ENCODE measurements at places on chromosomes 11 and 22. TPM values are rescaled to one million over a fixed set of nuclear protein-coding genes. Genes with fewer than 3 reads are reported as not detected.

GRCh38 chr11:11467312-11467711 lies 114.3 kb upstream of the CSNK2A3 start:
- no peak for DNase-seq

Gene DKK3
- 25.9 TPM for total RNA-seq

Gene OR5P2
- total RNA-seq, result not detected

DNA sequence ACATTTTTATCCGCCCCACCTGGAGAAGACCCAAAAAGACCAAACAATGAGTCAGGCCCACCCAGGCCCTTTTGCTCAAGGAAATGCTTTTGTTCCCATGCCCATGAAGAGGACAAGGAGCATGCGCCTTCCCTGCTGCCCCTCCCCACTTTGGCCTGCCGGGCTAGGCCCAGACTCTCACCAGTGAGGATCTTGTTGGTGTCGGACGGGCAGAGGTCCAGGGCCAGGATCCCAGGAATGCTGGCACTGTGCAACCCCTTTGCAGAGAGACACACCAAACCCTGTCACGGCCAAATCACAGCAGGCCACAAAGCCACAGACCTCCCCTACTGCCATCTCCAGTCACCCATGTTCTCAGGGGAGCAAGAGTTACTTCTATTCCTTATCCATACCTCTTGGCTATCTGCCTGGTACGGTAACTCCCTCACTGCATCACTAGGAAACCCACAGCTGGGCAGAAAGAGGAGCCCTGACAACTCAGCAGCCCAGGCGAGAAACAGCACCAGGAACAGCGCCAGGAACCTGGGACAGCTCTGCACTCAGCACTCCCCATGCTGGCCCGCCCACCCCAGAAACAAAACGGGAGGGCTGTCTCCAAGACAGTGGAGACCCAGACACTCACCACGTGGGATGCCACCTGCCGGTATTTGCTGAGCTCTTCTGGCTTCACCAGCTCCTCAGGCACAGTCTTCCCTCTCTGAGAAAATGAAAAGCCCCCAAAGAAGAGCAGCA lies 5.5 kb downstream of the PRPF19 start:
- DNase-seq, result no peak

Gene PARVG
- total RNA-seq, result 13.2 TPM

DNA sequence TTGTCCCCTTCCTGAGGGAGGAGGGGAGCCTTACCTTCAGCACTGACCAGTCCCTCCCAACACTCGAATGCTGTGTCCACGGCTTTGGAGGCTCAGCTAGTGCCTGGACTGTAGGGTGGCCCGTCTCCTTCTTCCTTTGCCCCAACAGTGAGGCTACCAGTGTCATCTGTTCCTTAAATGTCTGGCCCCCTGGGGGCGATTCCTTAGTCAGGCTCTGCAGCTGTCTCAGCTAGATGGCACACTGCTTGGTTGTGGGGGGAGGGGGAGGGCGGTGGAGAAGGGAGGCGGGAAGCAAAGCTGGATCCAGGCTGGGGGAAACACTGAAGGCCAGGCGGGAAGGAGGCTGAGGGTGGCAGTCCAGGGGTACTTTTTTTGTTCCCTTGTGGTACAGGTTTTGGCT lies at the start of gene IGSF22:
TSS of gene IGSF22 (minus strand) at position 149 of the 400 bp plus-strand sequence. CDS start 1,952 bp downstream, outside the sequence.
- no peak for DNase-seq

DNA sequence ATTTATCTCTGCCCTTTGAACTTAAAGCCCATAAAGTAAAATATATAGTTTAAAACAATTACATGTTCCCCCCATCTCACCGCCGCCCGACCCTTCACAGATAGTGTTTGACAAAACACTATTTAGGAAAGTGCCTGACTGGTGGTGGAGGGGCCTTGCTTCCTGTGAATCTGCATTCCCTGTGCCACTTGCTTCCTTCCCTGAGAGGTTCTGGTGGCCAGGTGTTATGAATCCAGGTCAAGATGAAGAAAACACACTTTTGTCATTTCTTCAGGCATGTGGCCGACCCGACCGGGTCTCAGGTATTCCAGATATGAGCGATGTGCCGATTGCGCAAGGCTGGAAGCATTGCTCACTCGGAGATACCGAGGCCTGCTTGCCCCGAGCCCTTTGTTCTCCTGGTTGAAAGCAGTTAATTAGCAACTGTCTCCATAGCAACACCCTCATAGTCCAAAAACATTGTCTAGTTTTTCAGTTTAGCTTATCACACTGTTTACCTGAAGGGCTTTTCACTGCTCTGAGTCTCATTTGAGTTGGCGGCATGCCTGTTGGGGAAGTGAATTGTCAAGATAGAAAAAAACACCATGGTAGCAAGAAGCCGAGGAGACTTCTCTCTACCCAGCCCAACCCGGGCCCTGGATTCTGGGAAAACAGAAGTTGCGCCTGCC lies 128.3 kb downstream of the TEAD1 start:
- peak; percentile 93 for DNase-seq

DNA sequence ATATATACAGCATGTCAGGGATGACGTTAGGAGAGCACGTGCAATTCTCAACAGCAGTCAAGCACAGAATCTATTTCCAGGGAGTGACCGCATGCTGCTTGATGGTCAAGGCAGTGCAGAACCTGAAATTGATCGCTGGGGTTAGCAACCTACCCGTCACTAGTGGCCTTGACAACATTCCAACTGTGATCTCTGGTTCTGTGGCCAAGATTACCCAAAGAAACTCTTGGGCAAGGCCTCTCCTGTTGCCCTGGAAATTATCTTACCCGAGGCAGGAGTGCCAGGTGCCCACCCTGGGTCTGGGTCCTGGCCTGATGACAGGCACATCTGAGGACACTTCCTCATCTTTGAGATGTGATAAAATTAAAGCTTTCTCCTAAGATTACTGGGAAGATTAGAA lies 2.2 kb downstream of the TM7SF2 start:
- DNase-seq, result peak; percentile 82

DNA sequence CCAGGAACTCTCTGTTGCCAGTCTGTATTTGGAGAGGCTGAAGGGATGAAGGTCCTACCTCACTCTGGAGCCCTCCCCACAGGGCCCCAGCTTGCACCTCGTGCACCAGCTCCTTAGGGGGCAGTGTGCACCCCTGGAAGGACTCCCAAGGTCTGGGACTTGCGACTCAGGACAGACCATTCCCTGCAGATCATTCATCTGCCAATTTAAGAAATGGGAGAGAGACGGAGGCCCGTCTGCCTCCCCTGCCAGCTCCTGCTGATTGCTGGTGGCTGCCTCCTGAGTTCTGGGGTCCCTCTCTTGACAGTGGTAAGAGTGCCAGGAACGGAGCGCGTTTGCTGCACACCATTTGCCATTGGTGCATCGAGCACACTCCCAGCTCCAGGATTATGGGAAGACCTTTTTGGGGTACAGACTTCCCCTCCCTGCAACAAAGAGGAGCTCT lies 27.4 kb upstream of the MALAT1 start:
- peak; percentile 86 for DNase-seq

- DNase-seq, result no peak
Measured at GRCh38 chr11:96736601-96737000, 346.8 kb downstream of the JRKL start.

Gene SAA1
- total RNA-seq, result 450 TPM

- DNase-seq, result peak; percentile 80
Measured at GRCh38 chr22:37559901-37560607, at the start of gene CDC42EP1. TSS of gene CDC42EP1 (plus strand) at chr22:37560480. CDS start at chr22:37566350, 5,870 bp downstream.

DNA sequence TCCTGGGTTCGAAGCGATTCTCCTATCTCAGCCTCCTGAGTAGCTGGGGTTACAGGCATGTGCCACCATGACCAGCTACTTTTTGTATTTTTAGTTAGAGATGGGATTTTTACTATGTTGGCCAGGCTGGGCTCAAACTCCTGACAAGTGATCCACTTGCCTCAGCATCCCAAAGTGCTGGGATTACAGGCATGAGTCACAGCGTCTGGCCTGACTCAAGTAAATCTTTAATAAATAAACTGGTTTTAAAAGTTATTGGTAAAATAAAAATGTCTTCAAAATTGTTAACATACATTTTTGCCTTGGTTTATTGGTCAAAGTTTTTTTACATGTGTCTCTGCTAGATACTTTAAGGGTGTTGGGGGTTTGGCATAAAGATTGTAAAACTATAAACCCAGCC lies 7.3 kb upstream of the PES1 start:
- no peak for DNase-seq

DNA sequence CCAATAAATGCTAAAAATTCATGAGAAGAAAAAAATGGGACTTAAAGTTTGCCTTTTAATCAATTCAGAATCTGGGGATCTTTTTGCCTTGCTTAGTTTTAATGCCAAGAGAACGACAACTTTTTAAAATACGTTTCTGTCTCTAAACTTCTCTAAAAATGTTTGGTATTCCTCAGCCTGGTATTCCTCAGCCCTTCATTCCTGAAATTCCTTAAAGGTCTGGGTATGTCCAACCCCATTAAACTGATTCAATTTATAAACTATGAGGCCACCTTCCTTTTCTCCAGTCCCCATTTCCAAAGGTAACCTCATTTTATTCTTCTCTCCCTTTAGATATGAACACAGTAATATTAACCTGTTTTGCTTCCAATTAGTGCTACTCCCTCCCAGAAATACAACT lies 16.6 kb downstream of the POLA2 start:
- no peak for DNase-seq
